ENCODE measurements at places on chromosomes 3 and 15.

GRCh38 chr15:75811626-75812025 is 31.6 kb upstream of the UBE2Q2 start:
- no peak for DNase-seq

DNA sequence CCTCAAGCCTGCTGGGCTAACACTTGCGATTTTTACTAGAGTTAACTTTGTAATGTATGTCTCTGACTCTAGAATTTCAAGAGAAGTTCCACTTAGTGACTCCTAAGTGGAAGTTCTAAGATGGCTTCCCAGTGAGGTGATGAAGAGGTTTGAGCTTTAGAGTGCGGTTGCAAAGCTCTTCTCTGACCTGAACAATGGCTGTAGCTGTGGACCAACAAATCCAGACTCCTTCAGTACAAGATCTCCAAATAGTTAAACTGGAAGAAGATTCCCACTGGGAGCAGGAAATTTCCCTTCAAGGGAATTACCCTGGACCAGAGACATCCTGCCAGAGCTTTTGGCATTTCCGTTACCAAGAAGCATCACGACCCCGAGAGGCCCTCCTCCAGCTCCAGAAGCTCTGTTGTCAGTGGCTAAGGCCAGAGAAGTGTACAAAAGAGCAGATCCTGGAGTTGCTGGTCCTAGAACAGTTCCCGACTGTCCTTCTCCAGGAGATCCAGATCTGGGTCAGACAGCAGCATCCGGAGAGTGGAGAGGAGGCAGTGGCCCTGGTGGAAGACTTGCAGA is 22.3 kb downstream of the WDR73 start:
- no peak for DNase-seq

- DNase-seq: no peak
Measured at GRCh38 chr3:161187046-161187445, 34.1 kb upstream of the NMD3 start.

DNA sequence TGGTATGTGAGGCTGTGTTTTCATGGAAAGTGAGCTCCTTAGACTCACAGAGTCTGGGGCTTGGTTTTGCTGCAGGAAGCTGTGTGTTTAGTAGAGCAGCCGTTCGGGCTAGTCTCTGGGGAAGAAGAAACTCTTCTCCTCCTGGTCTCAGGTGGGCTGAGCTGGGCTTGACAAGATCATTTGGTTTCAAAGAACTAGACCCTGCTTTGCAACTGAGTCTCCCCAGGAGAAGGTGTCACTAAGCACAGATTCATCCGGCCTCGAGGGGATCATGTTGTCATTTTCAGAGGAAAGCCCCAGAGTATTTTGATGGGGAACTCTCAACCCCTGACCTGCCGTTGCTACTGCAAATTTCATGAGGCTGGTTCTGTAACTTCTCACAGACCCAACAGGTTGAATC is 188.5 kb downstream of the FAM43A start:
- DNase-seq: no peak

- DNase-seq: no peak
Measured at GRCh38 chr15:38687775-38688495, 123.3 kb upstream of the RASGRP1 start.

DNA sequence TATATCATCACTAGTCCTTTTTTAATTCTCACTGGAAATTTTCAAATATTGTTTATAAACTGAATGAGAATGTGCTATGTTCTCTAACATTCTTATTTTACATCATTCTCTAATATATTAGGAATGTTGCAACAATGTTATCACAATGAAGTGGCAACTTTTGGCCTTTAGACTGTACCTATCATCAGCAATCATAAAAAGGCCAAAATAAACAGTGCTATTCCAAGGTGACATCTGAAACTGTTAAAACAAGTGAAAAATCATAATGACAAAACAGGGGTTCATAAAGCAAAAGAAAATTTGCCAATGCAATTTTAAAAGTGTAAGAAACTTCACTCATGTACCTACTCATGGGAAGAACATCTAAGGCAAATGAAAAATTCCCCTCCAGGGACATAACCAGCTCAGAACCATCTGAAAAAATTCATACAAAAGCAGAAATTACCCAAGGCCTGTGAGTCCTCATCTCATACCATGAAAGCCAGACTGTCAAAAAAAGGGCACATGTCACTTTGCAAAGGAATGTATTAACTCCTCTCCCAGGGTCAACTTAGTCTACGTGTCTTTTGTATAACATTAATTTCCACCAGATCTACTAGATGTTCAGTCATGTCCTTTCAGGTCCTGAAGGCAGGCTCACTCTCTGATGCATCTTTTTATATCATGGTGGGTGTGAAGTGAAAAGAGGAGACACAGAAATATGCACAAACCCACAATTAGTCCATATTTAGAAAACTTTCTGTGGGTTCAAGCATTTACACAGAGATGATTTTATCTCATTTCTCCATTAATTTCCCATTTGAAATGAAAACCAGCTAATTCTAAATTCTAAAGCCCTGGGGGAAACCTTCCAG is 211.9 kb downstream of the CBLB start:
- no peak for DNase-seq

Data from HT-29 (cell line).